ENCODE measurements at places on chromosomes 4 and X. TPM values are rescaled to one million over a fixed set of nuclear protein-coding genes. Genes with fewer than 3 reads are reported as not detected.

Gene CENPI
- total RNA-seq, result 17.1 TPM

Gene RELL1
- total RNA-seq, result 39.8 TPM

Gene THAP9
- 1.3 TPM for total RNA-seq

Gene GRIA2
- total RNA-seq, result not detected

Gene TMSB15B
- 7.7 TPM for total RNA-seq

Gene PGAM4
- total RNA-seq, result 0.83 TPM

Gene HTR2C
- not detected for total RNA-seq

Gene NEUROG2
- total RNA-seq, result not detected

Gene TMEM31
- total RNA-seq, result not detected

Gene NFXL1
- 13.0 TPM for total RNA-seq

Gene FGF2
- 0.96 TPM for total RNA-seq

Gene C4orf36
- total RNA-seq, result not detected

Gene MAGEA9B
- total RNA-seq, result not detected

Gene PIM2
- 350 TPM for total RNA-seq

Gene CYP4V2
- 25.4 TPM for total RNA-seq

Gene ETDB
- total RNA-seq, result not detected

Gene NALF2
- 0.20 TPM for total RNA-seq

Gene UTP14A
- 32.0 TPM for total RNA-seq

Gene PASD1
- total RNA-seq, result not detected

Gene TKTL2
- total RNA-seq, result not detected

Gene CLGN
- total RNA-seq, result not detected

Gene PRDM8
- total RNA-seq, result 29.4 TPM

Gene TTC29
- total RNA-seq, result not detected

Gene SH3RF1
- total RNA-seq, result 0.07 TPM

Gene RBM46
- total RNA-seq, result not detected

Gene DDX53
- not detected for total RNA-seq

Gene STIM2
- total RNA-seq, result 56.7 TPM

Gene NCAPG
- total RNA-seq, result 43.4 TPM

Gene BCLAF3
- total RNA-seq, result 7.7 TPM

Gene PORCN
- total RNA-seq, result 21.3 TPM

Gene SLC38A5
- 93.1 TPM for total RNA-seq

Gene PCDH19
- total RNA-seq, result not detected

Gene AFM
- total RNA-seq, result not detected

Gene KIAA1210
- total RNA-seq, result not detected

Gene HPRT1
- total RNA-seq, result 75.0 TPM

Gene CHRDL1
- total RNA-seq, result not detected

Gene LNX1
- not detected for total RNA-seq

Gene MXRA5
- not detected for total RNA-seq

Gene PHOX2B
- not detected for total RNA-seq

Gene RBMX
- total RNA-seq, result 219 TPM

Gene CAMK2D
- 44.8 TPM for total RNA-seq

Gene APLN
- total RNA-seq, result not detected

Gene NAP1L3
- total RNA-seq, result 0.61 TPM

Gene SMARCA1
- not detected for total RNA-seq

Gene POU3F4
- total RNA-seq, result not detected
